ENCODE measurements at places on chromosomes 1 and 21. TPM values are rescaled to one million over a fixed set of nuclear protein-coding genes. Genes with fewer than 3 reads are reported as not detected.

SUSD4 gene
- total RNA-seq, result 2.6 TPM

CD55 gene
- 228 TPM for total RNA-seq

TAL1 gene
- 2.1 TPM for total RNA-seq

MYOG gene
- total RNA-seq, result not detected

C1orf74 gene
- 2.4 TPM for total RNA-seq

SERTAD4 gene
- not detected for total RNA-seq

OPTC gene
- total RNA-seq, result not detected

NT5C1A gene
- 0.81 TPM for total RNA-seq

MACO1 gene
- total RNA-seq, result 32.0 TPM

UBR4 gene
- 167 TPM for total RNA-seq

CCDC17 gene
- total RNA-seq, result 0.35 TPM

HDAC1 gene
- 52.2 TPM for total RNA-seq

ADGRB2 gene
- total RNA-seq, result 4.2 TPM

CELA2A gene
- total RNA-seq, result 22.7 TPM

SELE gene
- 0.28 TPM for total RNA-seq

FAM72B gene
- 1.6 TPM for total RNA-seq

XCL1 gene
- not detected for total RNA-seq

GJB3 gene
- total RNA-seq, result not detected

OR2L3 gene
- not detected for total RNA-seq

VHLL gene
- not detected for total RNA-seq

NBPF6 gene
- total RNA-seq, result not detected

RGS1 gene
- 69.3 TPM for total RNA-seq

KIAA0040 gene
- 7.7 TPM for total RNA-seq

RFX5 gene
- total RNA-seq, result 37.2 TPM

OR4F29 gene
- not detected for total RNA-seq

DDOST gene
- 140 TPM for total RNA-seq

KHDC4 gene
- 36.0 TPM for total RNA-seq

TNFRSF1B gene
- 39.6 TPM for total RNA-seq

KRTAP13-2 gene
- not detected for total RNA-seq

NTNG1 gene
- 0.39 TPM for total RNA-seq

SPRR2G gene
- total RNA-seq, result not detected

USH2A gene
- total RNA-seq, result 1.9 TPM

CHODL gene
- 0.31 TPM for total RNA-seq

CA14 gene
- not detected for total RNA-seq

TDRD5 gene
- total RNA-seq, result not detected

AGO3 gene
- total RNA-seq, result 19.9 TPM

Measured in adrenal gland (tissue), 19 donors.